Hematopoietic multipotent progenitor cell (in vitro differentiated cells): ENCODE measurements at places on chromosomes 13 and 19. TPM values are rescaled to one million over a fixed set of nuclear protein-coding genes. Genes with fewer than 3 reads are reported as not detected.

DNA sequence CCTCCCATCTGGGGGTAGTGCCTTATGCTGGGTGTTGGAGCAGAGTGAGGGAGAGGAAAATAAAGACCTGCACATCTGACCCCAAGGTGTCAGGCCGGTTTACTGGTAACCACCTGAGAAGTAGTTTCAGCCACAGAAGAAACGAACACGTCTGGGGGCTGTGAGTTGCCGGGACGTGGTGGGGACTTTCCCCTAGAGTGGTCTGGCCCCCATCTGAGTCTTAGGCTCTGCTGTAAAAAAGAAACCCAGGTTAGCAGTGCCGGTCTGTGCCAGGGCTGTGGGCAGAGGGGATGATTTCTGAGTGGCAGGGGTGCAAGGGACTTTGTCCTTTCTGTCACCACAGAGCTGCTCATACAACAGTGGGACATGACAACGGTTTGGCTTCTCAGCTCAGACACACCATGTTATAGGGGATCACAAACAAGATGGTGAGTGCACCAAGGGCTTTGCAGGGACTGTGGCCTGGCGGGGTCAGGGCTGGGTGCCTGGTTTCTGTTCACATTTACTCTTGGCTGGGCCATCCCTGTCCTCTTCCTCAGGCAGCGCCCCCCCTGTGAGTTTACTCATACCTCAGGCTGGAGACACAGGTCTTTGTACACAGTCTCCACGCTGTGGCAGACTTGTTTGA is 9.0 kb downstream of the GCDH start:
- DNase-seq, result no peak

- no peak for DNase-seq
Observed at GRCh38 chr19:58020129-58020528, 13.7 kb upstream of the ZSCAN1 start.

DNA sequence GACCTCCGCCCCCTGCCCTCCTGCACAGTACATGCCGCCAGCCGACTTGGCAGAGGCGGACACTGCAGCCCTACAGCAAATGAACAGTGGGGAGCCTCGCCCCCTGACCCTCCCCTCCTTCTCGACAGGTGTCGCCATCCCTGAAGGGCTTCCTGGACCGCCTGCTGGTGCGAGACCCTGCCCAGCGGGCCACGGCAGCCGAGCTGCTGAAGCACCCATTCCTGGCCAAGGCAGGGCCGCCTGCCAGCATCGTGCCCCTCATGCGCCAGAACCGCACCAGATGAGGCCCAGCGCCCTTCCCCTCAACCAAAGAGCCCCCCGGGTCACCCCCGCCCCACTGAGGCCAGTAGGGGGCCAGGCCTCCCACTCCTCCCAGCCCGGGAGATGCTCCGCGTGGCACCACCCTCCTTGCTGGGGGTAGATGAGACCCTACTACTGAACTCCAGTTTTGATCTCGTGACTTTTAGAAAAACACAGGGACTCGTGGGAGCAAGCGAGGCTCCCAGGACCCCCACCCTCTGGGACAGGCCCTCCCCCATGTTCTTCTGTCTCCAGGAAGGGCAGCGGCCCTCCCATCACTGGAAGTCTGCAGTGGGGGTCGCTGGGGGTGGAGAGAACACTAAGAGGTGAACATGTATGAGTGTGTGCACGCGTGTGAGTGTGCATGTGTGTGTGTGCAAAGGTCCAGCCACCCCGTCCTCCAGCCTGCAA is 18.3 kb upstream of the NCCRP1 start:
- no peak for DNase-seq

- DNase-seq, result no peak
Observed at GRCh38 chr19:43731346-43731745, 15.5 kb downstream of the IRGC start.

DNA sequence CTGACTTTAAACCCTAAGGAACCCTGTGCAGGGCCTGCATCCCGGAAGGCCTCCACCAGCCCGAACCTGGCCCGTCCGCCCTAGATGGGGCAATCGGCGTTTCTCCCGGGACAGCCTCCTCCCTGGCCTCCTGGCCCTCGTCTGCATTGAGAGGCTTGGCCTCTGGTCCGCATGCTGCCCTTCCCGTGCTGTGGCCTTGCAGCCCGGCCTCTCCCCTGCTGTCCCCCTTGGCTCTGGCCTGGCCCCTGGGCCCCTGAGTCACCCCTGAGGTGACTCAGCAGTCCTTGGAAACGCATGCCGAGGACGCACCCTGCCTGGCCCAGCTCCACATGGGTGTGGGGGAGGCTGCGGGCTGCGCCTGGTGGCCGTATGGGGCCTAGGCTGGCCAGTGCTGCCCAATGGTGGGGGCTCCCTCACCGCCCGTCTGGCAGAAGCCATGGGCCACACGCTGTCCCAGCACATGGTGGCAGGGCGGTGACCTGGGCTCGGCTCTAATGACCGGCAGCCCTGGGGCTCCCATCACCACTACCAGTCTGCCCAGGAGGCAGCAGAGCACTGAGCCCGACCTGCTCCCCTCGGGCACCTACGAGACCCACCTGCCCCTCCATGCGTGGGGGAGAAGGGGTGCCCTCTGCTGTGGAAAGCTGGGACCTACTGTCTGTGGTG is 25.7 kb downstream of the SH3GL1 start:
- no peak for DNase-seq

DNA sequence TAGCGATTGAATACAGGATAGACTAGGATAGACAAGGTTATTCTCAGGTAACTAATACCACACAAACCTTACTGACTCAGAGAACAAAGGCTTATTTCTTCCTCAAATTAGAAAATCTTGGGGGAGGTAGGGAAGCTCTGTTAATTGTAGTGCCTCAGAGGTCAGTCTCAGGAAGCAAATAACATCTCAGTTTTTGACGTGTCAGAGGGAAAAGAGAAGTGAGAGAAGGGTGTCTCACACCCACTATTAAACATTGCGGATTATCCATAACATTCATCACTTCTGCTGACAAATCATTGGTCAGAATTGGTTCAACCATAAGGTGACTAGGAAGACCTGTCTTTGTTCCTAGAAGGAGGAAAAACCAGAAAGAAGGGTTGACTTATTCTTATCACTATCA is 579.4 kb upstream of the MIR17HG start:
- no peak for DNase-seq

- DNase-seq, result no peak
Observed at GRCh38 chr19:56612737-56613136, 17.6 kb downstream of the ZNF71 start.

DNA sequence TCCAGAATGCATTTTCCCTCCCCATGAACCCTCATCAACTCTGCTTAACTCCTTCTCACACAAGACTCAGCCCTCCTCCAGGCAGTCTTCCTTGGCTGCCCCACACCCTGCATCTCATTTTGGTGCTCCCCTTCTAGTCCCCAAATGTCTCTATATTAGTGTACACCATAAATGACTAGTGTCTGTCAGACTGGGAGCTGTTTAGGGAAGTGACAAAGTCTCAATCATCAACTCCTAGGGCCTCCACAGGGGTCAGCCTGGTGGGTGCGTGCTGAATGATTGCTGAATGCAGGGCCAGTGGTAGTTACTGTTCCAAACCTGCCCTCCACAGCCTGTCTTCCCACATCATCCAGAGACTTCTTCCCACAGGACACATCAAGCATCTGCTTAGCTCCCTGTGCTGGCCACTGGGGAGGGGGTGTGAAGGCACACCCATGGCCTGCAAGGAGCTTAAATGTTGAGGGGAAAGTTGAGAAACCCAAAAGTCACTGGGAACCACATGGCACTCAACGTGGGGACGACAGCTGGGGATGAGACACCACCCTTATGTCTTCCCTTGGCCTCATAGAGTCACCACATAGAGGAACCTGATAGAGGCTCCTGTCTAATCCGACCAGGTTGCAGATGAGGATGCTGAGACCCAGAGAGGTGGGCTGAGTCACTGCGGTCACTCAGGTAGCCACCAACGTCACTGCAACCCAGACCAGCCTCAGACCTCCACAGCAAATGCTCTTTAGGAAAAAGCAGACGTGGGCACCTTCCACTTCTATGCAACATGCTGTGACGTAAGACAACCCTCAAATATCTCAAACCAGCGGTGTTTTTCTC is 79.3 kb upstream of the TM9SF2 start:
- no peak for DNase-seq

GRCh38 chr19:41626877-41627276 is at the start of gene CEACAM4:
TSS of gene CEACAM4 (minus strand) at chr19:41627074. CDS start at chr19:41626963, 111 bp downstream.
- no peak for DNase-seq

- DNase-seq, result no peak
Observed at GRCh38 chr19:40025938-40026596, 29.2 kb downstream of the ZNF546 start.

GRCh38 chr19:34806976-34807860 is 34.2 kb upstream of the ZNF599 start:
- no peak for DNase-seq

DNA sequence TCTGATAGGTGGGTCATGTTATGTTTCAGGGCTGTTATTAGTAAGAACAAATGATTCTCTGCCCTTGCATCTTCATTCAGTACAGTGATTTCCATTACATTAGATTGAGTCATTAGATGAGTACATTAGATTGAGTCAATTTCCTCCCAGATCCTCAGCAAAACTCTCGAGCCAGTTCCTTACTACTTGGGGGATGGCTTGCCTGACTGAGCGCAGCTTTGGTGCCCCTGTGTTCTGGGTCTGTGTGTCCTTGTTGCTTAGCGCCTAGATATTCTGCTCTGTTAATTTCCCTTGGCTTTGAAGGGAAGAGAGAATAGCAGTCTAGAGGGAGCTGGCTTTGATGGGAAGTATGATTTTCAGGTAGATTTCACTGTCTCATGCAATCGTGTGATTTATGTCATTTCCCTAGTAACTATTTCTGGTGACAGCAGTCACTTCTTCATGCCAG is 19.1 kb upstream of the SCEL start:
- DNase-seq, result no peak

DNA sequence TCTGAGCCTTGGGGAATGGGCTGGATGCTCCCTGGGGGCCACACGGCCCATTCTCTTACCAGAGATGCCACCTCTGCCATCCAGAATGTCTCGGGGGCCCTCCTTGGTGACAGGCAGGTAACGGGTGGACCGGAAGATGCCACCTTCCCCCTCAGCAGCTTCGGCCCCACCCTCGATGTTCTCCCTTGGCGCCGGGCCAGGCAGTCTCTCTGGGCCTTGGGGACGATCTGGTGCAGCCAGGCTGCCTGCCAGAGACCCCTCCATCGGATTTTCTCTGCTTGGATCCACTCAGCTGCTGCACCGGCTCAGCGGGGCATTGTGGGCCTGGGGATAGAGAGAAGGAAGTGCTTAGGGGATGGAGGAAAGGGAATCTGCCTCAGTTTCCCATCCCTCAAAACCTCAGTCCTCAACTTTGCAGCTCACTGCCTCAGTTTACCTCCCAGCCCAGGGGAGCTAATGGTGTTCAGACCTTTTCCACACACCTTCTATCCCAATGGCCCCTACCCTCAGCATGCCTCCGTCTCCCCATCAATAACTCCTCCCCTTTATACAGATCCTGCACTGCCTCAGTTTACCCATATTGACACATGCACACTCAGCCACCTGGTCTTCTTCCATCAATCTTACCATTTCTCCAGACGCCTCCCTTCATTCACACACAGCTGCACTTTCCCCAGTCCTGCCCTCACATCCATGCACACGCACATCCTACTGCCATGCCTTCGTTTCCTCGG is 1.5 kb downstream of the WIZ start:
- no peak for DNase-seq

DNA sequence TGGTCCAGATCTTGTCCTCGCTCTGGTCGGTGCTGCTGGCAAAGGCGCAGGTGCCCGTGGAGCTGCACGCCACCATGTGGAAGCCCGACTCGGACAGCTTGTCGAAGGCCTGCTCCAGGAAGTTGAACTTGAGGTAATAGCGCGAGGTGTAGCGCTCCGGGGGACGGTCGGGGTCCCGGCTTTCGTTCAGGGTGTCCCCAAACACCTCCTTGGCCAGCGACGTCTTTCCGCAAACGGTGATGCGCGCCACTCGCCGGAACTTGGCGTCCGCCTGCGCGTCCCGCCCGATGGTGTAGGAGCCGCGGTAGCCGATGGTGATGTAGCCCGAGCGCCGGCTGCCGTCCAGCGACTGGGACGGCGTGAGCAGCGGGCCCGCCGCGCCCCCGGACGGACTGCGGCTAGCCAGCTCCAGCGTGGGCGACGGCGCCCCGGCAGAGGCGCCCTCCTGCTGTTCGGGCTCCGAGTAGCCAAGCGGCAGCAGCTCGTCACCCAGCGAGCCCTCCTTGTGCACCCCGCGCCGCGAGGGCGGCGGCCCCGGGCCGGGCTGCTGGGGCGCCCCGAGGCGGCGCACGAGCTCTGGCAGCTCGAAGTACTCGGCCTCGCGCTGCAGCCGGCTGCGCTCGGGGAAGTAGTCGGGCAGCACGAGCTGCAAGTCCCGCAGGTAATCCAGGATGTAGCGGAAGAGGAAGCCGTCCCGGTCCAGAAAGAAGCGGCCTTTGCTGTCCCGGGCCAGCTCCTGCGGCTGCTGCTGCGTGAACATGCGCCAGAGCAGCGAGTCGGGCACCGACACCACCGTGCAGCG is 801 bp downstream of the KCTD12 start:
- DNase-seq, result peak; percentile 50

DNA sequence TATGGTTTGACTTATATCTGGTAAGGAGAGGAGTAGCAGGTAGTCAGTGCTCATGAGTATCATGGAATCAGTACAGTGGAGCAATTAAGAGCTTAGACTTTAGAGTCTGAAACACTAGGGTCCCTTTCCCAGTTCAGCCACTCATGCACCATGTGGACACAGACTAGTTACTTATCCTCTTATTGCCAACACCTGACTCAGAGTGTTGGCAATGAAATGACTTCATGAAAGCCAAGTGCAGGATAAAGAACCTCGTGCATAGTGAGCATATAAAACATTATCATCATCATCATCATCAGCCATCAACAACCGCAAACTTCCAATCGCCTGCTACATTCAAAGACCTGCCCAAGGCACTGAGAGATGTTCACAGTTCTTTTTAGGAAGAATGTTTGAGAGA is 164.2 kb downstream of the FOXO1 start:
- DNase-seq, result no peak

GRCh38 chr13:44140146-44140545 is 233.5 kb upstream of the SERP2 start:
- no peak for DNase-seq

- no peak for DNase-seq
Observed at GRCh38 chr13:63614874-63615612, 2199.4 kb upstream of the PCDH20 start.

DNA sequence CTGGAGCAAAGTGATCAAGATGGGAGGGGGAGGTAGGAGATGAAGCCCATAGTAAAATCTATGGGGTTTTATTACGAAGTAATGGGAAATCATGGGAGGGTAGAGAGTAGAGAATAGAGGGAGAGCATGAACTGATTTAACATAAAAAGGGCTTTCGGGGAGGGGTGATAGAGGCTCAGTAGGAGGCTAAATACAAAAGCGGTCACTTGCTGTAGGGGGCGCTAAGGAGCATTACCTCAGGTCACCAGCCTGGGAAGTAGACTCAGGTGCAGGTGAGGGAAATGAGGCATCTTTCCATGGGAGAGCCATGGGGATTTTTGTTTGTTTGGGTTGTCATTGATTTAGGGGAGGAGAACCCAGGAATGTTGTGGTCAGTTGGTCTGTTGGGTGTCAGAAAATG is 14.1 kb downstream of the KRTDAP start:
- no peak for DNase-seq

The NALCN gene
- not detected for total RNA-seq

The LILRB3 gene
- total RNA-seq, result 1.1 TPM

The CFD gene
- 9.4 TPM for total RNA-seq

The ZNF600 gene
- 7.0 TPM for total RNA-seq

The CNOT3 gene
- total RNA-seq, result 20.2 TPM

The ZSCAN18 gene
- 178 TPM for total RNA-seq

The HSPB6 gene
- 0.27 TPM for total RNA-seq

The TNFSF9 gene
- 2.2 TPM for total RNA-seq

The CASP14 gene
- total RNA-seq, result not detected
